Stimulated activated CD4-positive, alpha-beta T cell treated with anti-CD3 and anti-CD28 coated beads, Interleukin-1b, Interleukin-23, amount 100 ng/mL, for 24 hours (primary cell): ENCODE measurements at places on chromosomes 2 and 18.

GRCh38 chr2:150119819-150120218 is 367.6 kb downstream of the RND3 start:
- no peak for DNase-seq

GRCh38 chr18:59303006-59303405 is 15.4 kb downstream of the CPLX4 start:
- no peak for DNase-seq

- DNase-seq, result no peak
Observed at GRCh38 chr2:73075477-73076373, 4.2 kb upstream of the SFXN5 start.

GRCh38 chr2:214401580-214401979 is 9.3 kb upstream of the VWC2L start:
- no peak for DNase-seq

- DNase-seq, result no peak
Observed at GRCh38 chr18:38427234-38427633, 861.6 kb upstream of the CELF4 start.

DNA sequence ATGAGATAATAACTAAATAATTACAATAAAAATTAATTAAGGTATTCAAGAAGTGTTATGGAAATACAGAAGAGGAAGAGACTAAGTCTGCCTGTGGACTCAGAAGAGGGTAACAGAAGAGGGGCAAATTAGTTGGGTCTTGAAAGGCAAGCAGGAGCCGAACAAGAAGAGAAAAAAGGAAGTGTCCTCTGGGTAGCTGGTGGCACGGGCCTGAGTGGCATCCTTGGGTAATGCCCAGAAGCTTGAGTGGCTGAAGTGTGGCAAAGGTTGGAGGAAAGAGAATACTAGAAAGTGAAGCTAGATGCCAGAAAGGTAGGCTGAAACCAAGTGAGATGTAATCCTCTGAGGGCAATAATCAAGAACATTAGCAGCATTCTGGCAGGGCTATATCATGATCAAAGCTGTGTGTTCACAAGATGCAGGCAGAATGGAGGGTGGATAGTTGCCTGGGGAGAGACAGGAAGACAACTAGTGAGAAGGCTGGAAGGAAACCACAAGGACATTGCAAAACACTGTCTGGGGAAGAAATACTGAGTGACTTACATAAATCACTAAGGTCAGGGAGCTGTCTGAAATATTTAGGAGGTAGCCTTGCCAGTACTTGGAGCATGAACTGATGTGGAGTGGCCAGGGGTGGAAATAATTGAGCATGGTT is 16.2 kb downstream of the DOCK10 start:
- no peak for DNase-seq

DNA sequence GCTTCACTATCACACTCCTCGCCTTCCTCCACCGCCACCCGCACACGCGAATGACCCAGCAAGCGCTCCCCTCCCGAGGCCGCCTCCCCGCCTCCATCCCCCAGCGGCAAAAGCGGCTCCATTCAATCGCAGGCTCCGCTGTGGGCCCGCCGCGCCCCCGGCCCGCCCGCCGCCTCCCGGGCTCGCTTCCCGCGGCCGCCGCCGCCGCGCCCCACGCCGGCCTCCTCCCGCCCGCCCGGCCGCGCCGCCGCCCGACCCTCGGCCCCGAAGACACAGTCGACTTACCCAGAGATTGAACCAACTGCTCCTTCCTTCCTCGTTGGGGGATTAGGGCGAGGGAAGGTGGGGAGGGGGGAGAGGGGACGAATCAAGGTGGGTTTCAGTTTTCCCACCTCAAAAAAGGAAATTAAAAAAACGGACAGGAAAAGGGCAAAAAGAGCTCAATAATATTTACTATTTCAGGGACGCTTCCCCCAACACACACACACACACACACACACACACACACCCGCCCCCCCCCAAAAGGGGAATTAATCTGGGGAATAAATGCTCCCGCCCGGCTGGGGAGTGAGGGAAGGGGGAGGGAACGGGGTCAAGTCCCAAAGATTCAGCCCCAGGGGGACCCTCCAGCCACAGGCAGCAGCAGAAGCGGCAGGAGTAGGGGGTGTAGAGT is 743 bp downstream of the XPO1 start:
- no peak for DNase-seq

DNA sequence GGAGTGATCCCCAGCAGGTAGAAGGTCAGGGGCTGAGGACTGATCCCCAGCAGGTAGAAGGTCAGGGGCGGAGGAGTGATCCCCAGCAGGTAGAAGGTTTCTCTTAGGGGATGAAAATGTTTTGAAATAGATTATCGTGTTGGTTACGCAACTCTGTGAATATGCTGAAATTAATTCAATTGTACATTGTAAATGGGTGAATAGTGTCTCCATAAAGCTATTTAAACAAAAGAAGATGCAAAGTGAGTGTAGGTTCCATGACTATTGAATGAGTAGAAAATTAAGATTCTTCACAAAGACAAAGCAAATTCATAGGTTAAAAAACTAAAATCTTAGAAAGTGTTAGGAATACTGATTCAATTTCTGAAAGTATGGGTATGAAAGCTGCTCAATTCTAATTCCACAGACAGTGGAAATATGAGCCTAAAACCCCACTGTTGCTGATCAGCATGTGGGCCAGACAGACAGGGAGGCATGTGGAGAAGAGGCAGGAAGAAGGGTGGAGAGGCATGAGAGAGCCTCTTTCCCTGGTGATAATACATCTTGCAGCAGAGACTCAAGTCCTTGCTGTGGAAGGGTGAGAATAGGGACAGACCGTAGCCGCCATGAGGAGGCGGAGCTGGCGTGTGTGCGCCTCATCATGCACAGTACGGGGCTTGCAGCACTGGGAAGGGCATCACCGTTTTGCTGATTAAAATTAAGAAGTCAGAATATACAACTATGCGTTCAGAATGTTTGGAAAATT is 85.9 kb upstream of the NFATC1 start:
- no peak for DNase-seq

DNA sequence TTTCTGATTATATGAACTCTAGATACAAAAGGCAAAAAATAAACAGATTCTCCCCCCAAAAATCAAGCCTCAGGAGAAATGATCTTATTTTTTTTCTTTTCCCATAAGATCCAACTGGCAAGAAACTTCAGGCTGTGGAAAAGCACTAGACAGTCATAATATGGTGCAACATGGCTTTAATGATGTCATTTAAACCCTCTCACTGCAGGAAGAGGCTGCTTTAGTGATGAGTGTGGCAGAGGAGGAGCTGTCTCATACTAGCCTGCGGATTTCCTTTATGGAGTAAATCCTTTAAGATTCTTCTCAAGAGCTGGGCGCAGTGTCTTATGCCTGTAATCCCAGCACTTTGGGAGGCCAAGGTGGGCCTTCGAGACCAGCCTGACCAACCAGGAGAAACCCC is 83.3 kb upstream of the CD28 start:
- DNase-seq, result no peak

DNA sequence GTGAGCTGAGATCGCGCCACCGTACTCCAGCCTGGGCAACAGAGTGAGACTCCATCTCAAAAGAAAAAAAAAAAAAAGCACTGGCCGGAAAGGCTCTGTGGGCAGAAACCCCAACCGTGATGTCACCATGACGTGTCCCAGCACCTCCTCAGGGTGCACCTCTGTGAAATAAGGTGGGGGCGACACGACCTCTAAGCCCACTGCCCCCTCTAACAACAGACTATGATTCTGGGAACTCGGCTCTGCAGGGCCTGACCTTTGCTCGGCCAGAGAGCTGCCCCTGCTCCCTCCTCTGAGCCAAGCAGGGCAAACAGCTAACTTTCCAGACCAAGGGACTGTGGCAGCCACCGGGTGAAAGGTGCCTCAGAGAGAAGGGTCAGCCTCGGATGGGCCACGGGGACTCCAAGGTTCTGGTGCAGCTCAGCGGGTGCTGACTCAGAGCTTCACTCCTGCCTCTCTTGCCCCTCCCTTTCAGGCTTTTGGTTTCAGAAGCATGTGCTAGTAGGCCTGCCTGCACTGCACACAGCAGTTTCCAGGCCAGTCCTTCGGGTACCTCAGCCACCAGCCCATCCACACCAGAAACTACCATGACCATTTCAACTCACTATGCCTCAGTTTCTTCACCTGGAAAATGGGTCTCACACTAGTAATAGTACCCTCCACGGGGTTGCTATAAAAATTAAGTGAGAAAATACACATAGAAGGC is 8.0 kb downstream of the TMBIM1 start:
- DNase-seq, result peak; percentile 48

DNA sequence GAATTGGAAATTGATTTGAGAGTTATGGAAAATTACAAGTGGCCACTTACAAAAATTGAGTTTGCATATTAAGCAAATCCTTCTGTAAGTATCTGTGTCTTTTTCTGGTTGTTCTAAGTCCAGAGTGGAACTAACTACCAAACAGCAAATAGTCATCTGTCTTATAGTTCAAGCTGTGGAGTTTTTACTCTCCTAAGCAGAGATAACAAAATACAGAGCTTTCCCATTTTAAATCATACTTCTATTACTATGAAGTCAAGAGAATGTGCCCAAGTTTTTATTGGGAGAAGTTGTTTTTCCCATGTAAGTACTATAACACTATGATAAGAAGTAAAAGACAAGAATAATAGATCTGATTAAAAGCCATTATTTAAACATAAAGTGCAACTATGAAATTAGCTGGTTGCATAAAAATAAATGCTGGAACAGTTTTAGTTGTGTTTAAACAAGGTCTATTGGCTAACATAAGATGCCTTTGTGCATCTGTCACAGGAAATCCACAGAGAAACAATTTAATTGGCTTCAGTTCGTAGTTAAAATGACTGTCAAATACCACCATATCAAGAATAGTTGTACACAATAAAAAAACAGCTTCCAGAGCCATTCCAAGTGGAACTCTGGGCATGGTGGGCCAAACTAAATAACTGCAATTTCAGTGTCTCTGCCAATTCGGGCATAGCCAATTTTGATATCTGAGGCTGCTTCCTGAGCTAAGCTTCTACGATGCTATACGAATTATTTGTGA is 1467.4 kb upstream of the NXPH2 start:
- DNase-seq, result no peak

DNA sequence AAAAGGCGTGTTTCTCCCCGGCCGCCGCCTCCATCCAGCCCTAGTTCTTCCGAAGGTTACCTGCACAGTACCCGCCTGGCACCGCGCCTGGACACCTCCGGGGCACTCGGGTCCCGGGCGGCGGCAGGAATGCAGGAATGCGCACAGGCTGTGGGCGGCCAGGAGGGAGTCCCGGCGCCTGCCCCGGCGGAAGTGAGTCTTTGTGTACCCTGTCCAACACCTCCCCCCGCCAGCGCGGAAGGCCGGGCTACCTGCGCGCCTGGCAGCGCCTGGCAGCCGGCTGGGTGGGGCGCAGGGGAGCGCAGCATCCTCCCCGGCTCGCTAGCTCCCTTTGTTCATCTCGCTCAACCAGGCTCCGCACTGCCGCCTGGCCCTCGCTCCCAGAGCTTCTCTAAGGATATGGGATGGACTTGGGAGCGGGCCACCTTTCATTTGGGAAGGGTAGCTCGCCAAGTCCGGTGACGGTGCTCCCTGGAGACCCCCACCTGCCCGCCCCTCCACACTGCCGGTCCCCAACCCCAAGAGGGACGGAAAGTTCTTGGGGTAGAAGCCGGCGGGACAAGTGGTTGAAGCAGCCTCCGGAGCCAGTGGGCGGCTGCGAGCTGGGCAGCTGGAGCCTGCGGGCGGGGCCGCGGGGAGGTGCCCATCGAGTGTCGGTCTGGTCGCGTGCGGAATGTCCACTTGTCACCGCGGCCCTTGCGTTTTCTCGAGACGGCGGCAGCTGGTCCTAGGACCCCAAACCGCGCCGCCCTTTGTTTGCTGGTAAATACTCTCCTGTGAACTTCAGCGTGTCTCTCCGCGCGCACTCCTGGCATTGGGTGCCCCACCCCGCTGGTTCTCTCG is 1.2 kb upstream of the ST6GAL2 start:
- no peak for DNase-seq

GRCh38 chr2:3094318-3094717 is 283.3 kb downstream of the EIPR1 start:
- DNase-seq, result no peak

DNA sequence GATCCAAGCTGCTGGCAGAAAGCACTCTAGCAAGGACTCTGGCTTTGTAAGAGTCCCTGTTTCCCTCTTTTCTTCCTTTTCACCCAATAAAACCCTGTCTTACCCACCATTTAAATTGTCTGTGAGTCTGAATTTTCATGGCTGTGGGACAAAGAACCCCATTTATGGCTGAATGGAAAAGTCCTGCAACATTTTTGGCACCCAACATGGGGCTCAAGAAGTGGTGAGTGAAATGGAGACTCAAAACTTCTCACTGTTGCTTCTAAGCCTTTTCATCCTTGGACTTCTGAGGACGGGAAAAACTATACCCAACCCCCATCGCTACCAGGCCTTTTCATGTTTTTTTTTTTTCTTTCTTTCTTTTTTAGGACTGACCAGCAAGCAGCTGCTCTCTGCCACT is 329.5 kb upstream of the CWC22 start:
- no peak for DNase-seq

DNA sequence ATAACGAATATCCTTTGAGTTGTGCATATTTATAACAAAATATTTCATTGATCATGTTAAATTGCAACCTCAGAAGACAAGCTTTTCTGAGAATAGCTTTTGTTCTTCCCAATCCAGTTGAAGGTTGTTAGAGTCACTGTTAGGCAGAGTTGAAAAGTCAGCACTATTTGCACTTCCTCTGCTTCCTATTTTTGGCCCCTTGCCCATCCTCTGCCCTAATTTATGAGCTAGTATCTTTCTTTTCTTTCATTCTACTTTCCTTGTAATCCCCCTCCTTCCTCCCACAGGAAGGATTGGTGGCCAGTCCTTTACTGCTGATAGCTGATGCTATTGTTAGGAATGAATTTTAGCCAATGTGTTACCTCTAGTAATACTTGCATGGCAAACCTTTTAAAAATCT is 4.9 kb downstream of the RALB start:
- DNase-seq, result no peak

DNA sequence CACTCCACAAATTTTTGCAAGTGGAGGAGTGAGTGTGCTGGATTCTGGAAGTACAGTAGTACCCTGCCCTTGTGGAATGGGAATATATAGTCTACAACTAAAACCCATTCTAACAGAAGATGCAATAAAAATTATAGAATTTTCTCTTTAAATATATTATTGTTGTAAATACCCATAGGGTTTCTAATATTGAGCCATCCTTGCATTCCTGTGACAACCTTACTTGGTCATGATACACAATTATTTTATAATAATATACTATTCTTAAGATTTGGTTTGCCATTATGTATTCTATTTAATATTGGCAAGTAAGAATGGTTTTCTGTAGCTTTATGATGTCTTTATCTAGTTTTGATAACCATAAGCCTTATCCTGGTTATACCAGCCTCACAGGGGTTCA is 52.2 kb downstream of the EML6 start:
- no peak for DNase-seq

DNA sequence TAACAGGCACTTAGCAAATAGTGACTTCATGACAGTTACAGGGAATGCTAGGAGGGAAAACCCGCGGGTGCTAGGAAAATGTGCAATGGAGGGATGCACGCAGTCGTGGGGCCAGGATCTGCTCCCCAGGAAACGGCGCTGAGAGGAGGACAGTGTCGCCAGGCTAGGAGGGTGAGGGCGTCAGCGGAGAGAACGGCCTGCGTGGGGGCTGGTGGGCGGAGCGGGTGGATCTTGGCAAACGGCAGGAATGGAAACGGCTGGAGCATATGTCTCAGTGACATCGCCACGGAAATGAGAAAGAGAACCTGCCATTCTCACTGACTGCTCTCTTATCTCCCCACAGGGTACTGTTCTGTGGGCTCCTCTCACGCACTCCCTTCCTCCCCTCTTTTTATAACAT is 478.5 kb upstream of the ID2 start:
- DNase-seq, result no peak

GRCh38 chr2:184030989-184031388 is 567.3 kb upstream of the ZNF804A start:
- no peak for DNase-seq
